ENCODE measurements at places on chromosomes 4 and X. TPM values are rescaled to one million over a fixed set of nuclear protein-coding genes. Genes with fewer than 3 reads are reported as not detected.

Gene AWAT1
- total RNA-seq = not detected

Gene UBL4A
- total RNA-seq = 51.3 TPM

Gene AMOT
- 5.2 TPM for total RNA-seq

Gene NPY2R
- not detected for total RNA-seq

All from regular cardiac myocyte (primary cell).